Lung (tissue), 17 donors: ENCODE measurements at places on chromosomes 7 and 10. TPM values are rescaled to one million over a fixed set of nuclear protein-coding genes. Genes with fewer than 3 reads are reported as not detected.

The NXPH1 gene
- total RNA-seq = 0.17 TPM

The TMEM184A gene
- 11.8 TPM for total RNA-seq

- no peak overlapping the region for H3K4me3 ChIP-seq
- H3K27ac ChIP-seq = no peak overlapping the region
Observed at GRCh38 chr7:49855281-49855980, 82.0 kb downstream of the VWC2 start.

DNA sequence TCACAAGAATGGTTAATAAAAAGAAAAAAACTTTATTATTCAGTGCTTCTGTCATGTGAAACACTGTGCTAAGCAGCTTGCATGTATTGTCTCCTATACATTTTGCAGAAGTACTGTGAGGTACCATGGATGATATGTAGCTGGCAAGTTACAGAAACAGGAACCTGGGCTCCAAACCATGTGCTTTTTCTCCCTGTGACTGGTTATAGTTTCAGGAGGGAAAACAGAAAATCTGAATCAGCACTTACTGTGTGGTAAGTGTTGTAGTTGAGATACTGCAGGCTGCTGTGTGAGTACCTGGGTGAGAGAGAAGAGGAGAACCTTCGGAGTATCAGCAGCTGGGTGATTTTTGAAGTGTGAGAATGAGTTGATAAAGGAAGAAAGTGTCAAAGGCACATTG lies 285.0 kb downstream of the SUGCT start:
- no peaks in the 10 kb centered on the region for H3K36me3 ChIP-seq
- H3K27me3 ChIP-seq = no peaks in the 10 kb centered on the region
- no peak overlapping the region for H3K4me3 ChIP-seq
- DNase-seq = no peak
- no peak overlapping the region for H3K27ac ChIP-seq
- no peaks in the 10 kb centered on the region for H3K4me1 ChIP-seq

GRCh38 chr10:95818668-95819067 lies 62.7 kb downstream of the ENTPD1 start:
- no peaks in the 10 kb centered on the region for H3K27me3 ChIP-seq
- no peaks in the 10 kb centered on the region for H3K36me3 ChIP-seq
- no peak for DNase-seq
- no peak overlapping the region for H3K4me3 ChIP-seq
- H3K27ac ChIP-seq = no peak overlapping the region

DNA sequence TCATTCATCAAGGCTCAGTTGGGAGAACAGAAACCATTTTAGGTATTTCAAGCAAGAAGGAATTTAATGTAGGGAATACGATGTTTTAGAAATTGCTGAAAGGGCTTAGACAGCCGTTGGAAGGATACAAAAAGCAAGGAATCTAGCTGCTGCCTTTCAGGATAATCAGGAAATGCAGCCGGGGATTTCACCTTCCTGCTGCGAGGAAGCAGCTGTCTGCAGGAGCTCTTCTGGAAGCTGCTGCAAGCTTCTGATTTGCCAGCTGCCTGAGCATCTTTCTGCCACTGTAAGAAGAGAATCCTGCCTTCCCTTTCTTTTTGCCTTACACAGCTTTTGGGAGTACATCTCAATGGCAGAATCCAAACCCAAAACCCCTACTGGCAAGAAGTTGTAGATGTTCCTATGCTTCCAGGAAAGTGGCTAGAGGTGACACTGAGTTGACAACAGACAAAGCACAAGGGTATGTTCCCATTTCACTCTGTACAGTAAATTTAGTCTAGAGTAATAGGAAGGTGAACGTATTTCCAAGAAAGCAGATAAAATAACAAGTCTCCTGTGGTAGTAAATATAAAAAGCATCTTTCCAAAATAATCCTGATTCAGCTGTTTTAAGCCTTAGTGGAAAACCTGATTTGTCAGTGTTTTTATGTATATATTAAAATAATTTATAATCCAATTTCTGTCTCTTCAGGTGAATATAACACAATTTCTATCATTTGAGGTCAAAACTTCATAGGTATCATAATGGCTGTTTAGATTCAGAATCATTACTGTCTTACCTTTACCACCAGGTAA lies 148.4 kb upstream of the LRGUK start:
- peak; percentile 20 for DNase-seq
- no peak overlapping the region for H3K4me3 ChIP-seq
- no peaks in the 10 kb centered on the region for H3K4me1 ChIP-seq
- no peak overlapping the region for H3K27ac ChIP-seq
- H3K27me3 ChIP-seq = no peaks in the 10 kb centered on the region

DNA sequence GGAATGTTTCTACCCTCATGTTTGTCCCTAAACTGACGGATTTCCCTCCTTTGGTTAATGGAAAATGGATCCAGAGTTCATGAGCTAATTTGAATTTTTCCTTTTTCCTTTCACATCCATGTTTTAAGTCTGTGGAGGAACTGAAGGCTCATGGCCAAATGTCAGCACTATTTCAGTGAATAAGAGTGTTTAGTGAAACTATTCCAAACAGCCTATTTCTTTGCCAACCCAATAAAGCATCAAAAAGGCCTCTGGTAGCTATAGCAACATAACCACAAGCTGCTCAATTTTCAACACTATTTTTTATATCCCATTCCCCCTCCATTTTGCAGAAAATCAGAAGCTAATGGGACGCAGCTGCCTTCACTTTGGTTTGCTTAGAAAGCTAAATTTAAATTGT lies 1454.1 kb downstream of the GATA3 start:
- no peaks in the 10 kb centered on the region for H3K27me3 ChIP-seq
- H3K27ac ChIP-seq = no peak overlapping the region
- H3K4me1 ChIP-seq = no peaks in the 10 kb centered on the region
- H3K4me3 ChIP-seq = no peak overlapping the region
- no peaks in the 10 kb centered on the region for H3K36me3 ChIP-seq

DNA sequence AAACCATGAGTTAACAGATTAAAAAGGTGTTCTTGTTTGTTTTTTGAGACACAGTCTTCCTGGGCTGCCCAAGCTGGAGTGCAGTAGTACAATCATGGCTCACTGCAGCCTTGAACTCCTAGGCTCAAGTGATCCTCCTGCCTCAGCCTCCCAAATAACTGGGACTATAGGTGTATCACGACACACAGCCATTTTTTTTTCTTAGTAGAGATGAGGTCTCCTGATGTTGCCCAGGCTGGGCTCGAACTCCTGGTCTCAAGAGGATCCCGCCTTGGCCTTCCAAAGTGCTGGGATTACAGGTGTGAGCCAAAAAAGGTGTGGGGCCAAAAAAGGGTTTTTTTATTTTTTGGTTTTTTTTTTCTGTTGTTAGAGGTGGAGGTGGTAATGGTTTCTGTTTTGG lies 29.3 kb downstream of the KMT2C start:
- H3K27ac ChIP-seq = no peak overlapping the region
- H3K4me1 ChIP-seq = no peaks in the 10 kb centered on the region
- no peaks in the 10 kb centered on the region for H3K27me3 ChIP-seq
- DNase-seq = no peak
- no peak overlapping the region for H3K4me3 ChIP-seq
- no peaks in the 10 kb centered on the region for H3K36me3 ChIP-seq

DNA sequence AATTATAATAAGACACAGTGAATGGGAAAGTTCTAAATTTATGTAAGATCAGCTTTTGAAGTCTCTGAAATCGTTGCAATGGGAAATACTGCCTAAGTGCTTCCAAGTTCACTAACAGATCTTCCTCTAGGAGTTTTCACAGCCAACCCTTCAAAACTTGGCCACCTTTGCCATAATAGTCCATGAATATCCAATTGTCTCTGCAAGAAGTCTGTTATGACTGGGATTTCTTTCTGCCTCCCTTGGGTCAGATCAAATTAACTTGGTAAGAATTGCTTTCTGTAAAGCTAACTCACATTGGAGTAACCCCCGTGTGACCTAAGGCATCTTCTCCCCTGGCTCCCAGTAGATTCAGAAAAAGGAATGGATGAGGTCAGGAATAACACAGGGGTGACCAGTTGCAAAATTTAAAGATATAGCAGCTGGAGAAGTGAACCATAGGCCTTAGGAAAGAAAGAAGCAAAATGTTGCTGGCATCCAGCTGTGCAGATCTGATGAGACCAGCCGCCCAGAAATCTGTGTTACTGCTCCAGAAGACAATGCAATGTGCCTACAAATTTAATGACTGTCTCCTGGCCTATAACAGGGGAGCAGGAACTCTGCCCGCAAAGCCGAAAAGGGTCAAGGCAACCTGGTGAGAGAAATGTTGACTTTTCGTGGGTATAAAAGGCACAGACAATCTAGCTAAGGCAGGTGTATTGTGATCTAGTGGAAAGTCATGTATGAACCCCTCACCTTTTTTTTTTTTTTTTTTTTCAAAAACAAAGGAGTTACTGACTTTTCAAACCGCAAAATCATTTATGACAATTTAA lies 7.5 kb upstream of the OPTN start:
- H3K4me3 ChIP-seq = no peak overlapping the region
- H3K36me3 ChIP-seq = no peaks in the 10 kb centered on the region
- H3K4me1 ChIP-seq = no peaks in the 10 kb centered on the region

- H3K36me3 ChIP-seq = no peaks in the 10 kb centered on the region
- no peak overlapping the region for H3K4me3 ChIP-seq
- DNase-seq = peak; percentile 97
- H3K27ac ChIP-seq = no peak overlapping the region
- H3K27me3 ChIP-seq = no peaks in the 10 kb centered on the region
- peaks cover 20% of the 10 kb centered on the region for H3K4me1 ChIP-seq
Observed at GRCh38 chr7:154591544-154591943, 411.4 kb downstream of the PAXIP1 start.
